ENCODE measurements at places on chromosomes 3 and 15.

DNA sequence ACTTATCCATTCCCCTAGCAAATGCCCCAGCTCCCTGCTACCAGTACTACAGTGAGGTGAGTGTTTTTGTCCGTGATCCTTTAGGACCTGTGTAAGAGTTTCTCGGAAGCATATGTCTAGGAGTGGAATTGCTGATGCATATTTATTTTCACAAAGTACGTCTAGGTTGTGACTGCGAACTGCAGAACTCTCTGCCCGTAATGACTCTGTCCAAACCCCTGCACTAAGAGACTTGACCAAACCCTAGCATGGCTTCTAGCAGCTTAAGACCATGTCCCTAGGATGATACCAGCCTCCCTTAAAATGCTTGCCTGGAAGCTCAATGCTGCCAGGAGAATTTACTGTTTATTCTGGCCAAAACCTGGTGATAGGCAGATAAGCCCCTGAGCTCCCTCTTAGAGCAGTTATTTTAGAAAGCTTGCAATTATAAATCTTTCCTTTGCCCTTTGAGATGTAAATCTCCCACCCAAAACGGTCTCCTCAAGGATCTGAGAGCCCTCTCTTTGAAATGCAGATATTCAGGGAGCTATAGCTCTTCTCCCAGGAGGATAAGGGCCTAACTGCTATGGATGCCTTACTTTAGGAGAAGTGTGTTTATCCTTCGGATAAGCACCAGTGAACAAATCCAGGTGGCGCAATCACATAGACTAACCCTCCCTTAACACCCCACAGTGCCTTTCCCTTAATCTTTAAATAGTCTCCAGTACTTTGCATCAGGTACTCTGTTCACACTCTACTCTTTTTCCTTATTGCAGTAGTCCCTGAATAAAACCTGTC lies 14.7 kb upstream of the CA12 start:
- DNase-seq = no peak

DNA sequence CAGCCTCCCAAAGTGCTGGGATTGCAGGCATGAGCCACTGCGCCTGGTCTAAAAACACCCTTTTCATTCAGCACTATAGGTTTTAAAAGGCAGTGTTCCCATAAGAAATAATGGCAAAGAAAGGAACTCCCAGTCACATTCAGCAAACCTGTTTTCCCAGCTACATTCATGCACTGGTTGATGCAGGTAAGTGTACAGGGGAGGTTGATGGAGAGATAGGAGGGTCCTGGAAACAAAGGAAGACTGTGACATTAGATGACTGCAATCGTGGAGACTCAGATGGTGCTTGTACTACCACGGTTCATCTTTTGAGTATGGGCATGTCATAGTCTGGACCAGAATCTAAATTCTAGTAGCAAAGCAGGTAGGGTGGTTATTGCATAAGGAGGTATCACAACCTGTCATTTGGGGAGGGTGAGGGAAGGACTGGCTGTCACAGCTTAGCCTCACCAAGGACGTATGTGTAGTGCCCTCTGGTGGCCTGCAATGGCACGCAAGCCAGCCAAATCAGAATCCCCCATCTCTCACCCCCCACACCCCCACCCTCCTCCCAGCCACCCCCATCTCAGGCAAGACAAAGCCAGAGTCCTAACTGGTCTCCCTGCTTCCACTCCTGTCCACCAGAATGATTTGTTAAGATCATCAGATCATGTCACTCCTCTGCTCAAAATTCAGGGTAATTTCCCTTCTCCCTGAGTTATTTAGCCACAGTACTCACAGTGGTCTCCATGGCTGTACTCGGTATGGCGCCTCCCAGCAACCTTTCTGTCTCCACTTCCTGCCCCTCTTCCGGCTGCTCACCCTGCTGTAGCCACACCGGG lies 28.8 kb upstream of the UBL7 start:
- peak; percentile 67 for DNase-seq

GRCh38 chr3:59418836-59419235 lies 369.0 kb upstream of the CFAP20DC start:
- no peak for DNase-seq

- no peak for DNase-seq
Measured at GRCh38 chr3:23739536-23739935, 66.2 kb upstream of the UBE2E1 start.

DNA sequence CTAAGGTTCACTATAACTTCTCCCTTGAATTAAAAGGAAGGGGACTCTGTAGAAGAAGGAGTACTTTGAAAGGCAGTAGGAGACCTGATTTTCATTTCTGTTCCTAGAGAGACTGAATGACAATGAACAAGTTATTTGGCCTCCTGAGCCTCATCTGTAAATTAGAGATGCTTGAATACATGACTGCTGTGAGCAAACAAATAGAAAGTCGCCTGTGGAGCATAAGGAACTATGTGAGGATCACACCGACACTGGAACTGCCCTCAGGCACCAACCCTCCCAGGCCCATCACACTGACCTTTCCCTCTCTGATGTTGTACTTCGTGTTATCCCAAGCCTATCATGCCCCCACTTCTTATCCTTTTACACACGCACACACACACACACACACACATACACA lies 48.6 kb downstream of the IMPG2 start:
- DNase-seq = no peak

DNA sequence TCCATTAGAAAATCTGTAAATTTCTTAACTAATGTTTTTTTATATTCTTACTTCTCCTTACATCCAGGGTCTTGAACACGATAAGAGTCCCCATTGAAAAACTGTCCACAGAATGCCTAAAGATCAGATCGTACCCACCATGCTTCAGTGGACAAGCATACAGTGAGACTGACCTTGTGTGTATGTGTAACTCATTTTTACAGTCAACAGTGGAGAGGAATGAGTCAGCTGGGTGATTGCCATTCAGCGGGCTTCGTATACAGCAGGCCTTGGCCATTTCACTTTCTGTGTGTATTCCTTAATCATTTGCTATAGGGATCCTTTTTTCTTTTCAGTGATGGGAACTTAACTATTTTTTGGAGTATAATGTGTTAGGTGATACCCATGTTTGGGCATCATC lies 10.6 kb downstream of the PARP14 start:
- DNase-seq = no peak

DNA sequence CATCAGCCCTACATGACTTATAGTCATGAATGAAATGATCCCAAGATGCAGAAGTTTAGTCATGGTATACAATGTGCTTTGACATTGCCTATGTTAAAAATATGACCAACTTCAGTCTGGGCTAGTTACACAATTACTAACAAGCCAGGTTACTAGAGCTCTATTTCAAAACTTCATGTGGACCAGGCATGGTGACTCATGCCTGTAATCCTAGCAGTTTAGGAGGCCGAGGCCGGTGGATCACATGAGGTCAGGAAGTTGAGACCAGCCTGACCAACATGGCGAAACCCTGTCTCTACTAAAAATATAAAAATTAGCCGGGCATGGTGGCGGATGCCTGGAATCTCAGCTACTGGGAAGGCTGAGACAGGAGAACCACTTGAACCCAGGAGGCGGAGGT lies 613.0 kb downstream of the CADM2 start:
- no peak for DNase-seq

DNA sequence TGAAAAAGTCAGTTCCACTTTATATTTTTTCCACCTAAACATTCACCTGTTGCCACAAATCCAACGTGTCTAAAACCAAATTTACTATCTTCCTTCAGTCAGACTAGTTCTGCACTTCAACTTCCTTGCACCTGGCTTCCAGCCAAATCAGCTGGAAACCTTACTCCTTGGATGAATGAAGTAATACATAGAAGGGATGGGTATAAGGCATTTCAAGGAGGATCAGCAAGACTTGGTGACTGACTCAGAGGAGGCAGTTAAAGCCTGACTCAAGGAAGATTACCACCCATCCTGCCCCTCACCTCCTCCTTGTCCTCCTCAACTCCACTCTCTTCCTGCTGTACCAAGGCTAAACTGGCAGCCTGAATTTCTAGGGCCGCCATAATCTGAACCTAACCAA lies 37.1 kb downstream of the QTRT2 start:
- no peak for DNase-seq

- DNase-seq = no peak
Measured at GRCh38 chr15:38029736-38030135, 95.3 kb downstream of the TMCO5A start.

- no peak for DNase-seq
Measured at GRCh38 chr15:54816401-54816800, 380.3 kb downstream of the RSL24D1 start.

GRCh38 chr3:100437721-100438622 lies 36.6 kb downstream of the LNP1 start:
- DNase-seq = no peak

GRCh38 chr15:49037546-49037940 lies 8.7 kb downstream of the SECISBP2L start:
- DNase-seq = no peak

GRCh38 chr3:97958396-97958795 lies 13.8 kb downstream of the RIOX2 start:
- DNase-seq = no peak

DNA sequence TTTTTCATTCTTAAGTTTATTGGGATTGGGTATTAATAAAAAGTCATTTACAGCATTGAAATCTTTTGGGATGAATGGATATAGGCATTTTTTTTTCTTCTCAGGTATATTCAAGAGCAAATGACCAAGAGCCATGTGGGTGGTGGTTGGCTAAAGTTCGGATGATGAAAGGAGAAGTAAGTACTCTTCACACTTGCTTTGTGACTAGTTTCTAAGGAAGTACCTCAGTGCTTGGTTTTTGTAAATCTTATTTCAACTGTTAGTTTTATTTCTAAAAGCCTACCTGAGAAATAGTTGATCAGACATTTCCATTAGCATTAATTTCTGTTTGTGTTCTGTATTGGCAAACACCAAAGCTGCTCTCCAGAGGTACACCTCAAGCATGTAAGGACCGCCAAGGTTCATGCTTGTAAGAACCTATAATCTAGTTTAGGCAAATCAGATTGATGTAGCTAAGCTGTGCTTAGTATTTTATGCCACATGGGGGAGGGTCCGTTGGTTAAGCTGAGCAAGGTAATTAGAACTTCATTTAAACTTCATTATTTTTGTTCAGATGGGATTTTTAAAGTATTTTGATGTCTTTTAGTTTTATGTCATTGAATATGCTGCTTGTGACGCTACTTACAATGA lies 35.4 kb downstream of the FXR1 start:
- no peak for DNase-seq

GRCh38 chr15:95464509-95464908 lies 866.0 kb upstream of the NR2F2 start:
- DNase-seq = no peak

GRCh38 chr3:153245661-153246060 lies 83.6 kb downstream of the RAP2B start:
- no peak for DNase-seq
